Stimulated activated CD4-positive, alpha-beta T cell treated with anti-CD3 and anti-CD28 coated beads, Interleukin-4, amount 100 ng/mL, for 1 hour (primary cell): ENCODE measurements at places on chromosomes 6 and 20.

GRCh38 chr20:45355209-45356084 lies 7.2 kb upstream of the SDC4 start:
- no peak for DNase-seq

GRCh38 chr6:125586074-125586473 lies 163.4 kb upstream of the HEY2 start:
- DNase-seq: no peak

- no peak for DNase-seq
These were observed 163.1 kb upstream of the PMEPA1 start for GRCh38 chr20:57872816-57873409.

DNA sequence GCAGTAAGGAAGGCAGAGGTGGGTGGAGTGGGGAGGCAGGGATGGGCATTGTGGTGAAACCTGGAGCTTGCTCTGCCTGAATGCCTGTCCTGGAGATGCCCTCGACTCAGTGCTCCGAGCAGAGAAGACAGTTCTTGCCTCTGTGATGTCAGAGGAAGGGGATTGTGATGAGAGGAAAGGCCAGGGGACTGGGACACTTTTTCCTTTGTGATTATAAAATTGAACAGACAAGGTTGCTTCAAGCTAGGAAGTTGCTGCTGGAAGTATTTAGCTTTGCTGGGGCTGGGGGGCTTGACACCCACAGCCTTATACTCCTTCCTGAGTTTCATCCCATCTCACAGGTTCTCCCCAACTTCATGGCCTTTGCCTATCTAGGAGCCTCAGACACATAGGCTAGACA lies at the start of gene SIRPD:
TSS of gene SIRPD (minus strand) at position 101 of the 400 bp plus-strand sequence. CDS start at position 49, 52 bp downstream.
- no peak for DNase-seq

DNA sequence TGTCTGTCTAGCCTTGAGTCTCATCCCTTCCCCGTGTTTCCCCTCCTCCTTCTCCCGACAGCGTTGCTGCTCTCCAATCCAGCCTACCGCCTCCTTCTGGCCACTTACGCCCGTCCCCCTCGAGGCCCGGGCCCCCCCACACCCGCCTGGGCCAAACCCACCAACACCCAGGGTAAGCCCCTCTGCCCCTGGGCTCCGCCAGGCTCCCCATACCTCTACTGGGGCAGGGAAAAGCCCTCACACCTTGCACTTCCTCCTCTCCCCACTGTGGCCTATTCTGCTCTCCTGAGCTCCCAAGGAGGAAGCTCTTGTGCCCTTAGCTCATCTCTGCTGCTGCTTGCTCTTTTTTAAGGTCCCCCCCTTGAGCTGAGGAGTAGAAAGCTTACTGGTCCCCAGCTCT lies 11.0 kb downstream of the DDR1 start:
- DNase-seq: no peak

DNA sequence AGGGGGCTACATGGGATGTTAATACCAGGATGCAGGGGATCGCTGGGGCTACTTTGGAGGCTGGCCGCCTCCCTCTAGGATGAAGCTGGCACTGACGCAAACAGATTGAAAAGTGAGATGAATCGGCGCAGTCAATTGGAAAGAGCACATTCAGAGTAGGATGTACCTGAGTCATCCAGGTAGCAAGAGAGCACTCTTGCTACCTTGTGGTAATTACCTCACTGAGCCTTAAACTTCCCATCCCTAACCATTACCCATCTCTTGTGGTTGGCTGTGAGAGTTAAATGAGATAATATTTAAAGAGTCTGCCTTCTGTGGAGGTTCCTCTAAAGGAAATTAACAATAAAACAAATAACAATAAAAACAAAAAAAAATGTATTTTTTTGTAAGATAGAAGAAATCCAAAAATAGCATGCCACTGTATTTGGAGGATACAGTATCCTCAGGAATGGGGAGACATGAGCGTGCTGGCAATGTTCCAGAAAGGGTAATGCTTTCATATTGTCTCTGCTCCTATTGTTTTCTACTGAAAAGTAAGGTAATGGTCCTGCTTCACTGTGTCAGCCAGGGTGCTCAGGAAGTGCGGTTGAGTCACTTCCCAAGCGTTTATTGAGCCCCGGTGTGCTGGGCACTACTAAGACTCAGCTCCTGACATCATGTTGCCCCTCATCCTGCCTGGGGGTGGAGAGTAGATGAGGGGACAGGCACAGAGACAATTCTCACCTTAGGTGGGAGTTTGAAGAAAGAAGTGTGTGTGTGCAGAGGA lies 301.1 kb downstream of the EYA4 start:
- DNase-seq: no peak

- DNase-seq: no peak
These were observed 33.9 kb upstream of the ALDH8A1 start for GRCh38 chr6:134983823-134984222.

- DNase-seq: no peak
These were observed 2.1 kb upstream of the CDKN1A start for GRCh38 chr6:36676141-36677058.

- no peak for DNase-seq
These were observed 197.4 kb downstream of the PTPRK start for GRCh38 chr6:128323011-128323410.

DNA sequence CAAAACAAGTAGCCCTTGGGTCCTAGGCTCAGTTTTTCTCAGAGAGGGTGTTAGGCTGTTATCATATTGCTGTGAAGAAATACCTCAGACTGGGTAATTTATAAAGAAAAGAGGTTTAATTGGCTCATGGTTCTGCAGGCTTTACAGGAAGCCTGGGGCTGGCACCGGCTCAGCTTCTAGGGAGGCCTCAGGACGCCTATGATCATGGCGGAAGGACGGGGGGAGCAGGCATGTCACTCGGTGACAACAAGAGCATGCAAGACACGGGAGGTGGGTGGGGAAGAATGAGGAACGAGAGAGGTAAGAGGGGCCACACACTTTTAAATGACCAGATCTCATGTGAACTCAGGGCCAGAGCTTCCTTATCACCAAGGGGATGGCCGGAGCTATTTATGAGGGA lies 26.9 kb downstream of the CDH26 start:
- no peak for DNase-seq

DNA sequence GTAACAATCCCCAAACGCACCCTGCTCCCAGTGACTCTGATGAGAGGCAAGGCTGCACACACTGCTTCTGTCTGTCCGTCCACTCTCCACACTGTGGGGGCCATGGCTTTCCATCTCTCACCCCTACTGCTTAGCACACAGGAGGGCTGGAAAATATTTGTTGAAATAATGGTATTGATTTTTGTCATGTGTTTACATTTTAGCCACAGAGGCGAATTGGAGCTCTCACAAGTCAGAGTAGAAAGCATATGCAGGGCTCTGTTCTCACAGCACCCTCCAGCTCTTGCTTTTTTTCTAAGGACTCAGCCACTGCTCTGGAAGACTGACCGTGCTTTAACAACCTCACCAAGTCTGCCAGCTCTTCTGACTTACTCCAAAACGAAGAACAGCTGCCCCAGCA lies 273.8 kb downstream of the GMDS start:
- DNase-seq: no peak

DNA sequence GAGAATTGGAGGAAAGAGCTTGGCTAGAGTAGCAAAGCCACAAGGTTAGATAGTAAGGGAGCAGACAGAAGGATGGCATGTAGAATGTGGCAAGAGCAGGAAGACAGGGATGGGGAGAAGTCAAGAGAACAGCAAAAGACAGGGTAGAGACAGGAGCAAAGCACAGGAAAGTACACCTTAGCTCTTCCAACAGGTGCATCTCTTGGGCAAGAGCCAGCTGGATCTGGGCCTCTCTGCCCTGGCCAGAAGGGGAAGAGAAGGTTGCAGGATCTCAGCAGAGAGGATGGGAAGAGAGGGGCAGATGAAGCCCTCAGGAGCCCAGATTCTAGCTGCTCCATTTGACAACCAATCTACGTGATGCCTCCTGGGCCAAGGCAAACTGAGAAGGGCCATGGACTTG lies 16.7 kb downstream of the SCUBE3 start:
- DNase-seq: no peak

GRCh38 chr20:21706261-21707195 lies 1.1 kb downstream of the PAX1 start:
- DNase-seq: no peak

GRCh38 chr20:32155017-32155981 lies 45.8 kb downstream of the TM9SF4 start:
- DNase-seq: peak; percentile 37

DNA sequence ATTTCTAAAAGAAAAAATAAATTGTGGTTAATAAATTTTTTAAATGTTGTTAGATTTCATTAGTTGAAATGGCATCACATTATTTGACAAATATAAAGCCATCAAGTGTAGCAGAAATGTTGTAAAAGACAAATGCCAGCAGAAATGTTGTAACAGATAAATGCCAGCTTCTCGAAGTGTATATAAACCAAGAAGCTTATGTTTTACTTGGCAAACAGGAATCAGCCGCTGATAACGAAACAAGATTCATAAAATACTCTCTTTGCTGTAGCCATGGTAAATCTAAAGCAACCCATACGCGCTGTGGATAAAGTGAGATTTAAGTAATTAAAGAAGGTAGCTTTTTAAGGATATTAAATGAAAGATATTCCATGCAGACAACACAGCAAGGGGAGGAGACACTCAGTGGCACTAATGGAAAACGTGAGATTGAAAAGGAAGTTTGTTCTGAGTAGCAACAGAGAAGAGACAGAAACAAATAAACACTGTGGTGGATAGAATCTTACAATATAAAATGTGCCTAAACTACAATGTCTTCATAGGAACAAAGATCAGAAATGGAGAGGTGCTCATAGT lies 29.6 kb downstream of the BTBD9 start:
- DNase-seq: no peak
